SW 1271 (cell line): ENCODE measurements at places on chromosomes 3 and 15.

DNA sequence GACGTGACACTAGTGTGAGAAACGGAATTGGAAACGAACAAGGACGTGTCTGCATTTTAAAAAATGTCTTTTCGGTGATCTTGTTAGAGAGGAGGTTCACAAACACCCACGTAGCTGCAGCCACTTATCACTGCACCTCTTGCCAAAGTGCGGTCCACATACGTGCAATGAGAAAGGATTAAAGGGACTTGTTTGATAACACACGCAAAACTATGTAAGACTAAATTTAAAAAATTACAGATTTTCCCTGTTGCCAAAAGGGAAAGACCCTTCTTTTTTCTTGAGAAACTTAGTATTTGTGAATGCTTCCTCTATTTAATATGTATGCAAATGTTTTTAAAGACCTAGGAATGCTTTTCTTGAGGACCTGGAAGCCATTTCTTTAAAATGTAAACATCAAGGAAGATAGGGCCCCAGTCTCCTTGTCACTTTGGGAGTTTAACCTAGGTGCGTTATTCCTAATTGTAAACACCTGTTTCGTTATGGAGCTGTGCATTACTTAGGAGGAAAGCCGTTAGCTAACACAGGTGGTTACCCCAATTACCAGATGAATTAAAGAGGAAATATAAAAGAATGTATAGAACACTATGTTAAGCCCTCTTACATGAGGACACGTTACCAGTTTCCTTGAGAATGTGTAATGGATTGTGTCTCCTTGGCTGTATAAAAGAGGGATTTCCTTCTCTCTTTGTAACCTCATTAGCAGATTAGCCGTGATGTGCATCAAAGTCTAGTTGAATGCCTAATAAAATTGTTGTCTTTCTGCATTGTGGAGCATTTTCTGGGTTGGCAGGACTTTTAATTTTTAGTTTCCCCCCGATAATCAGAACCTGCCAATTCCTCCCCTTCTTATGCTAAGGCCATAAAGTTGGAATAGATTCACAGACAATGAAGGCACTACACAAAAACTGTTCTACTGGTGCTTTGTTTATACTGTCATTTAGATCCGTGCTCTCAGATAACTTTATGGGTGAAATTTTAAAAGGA, 1.0 kb downstream of the LEKR1 start:
- no peak for DNase-seq

DNA sequence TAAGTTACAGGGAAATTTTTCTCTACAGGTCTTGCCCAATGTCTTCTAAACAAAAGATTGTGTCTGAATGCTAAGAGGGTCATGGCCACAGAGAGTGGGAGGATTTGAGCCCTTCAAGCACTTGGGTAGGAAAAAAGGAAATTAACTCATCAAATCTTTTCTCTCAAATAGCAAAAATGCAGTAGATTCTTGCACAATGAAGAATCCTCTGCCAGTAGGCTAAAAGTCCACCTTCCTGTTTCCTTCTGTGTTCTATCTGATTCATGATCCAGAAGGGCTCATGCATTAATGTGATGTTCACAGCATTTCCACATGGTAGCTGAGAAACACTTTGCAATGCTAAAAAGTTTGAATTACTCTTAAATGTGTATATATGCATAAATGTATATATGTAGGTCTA, 177.1 kb downstream of the CD47 start:
- no peak for DNase-seq

GRCh38 chr3:190617185-190617584, 103.3 kb downstream of the IL1RAP start:
- DNase-seq, result no peak

- DNase-seq, result no peak
These were observed 157.9 kb downstream of the C3orf38 start for GRCh38 chr3:88307666-88308065.
